Esophagus squamous epithelium (tissue), 5 donors: ENCODE measurements at places on chromosomes 6 and 20.
A peak's percentile ranks its signal among the peaks of the same experiment; 100 is the strongest.

GRCh38 chr6:149863698-149864577 is at the start of gene LRP11:
Gene LRP11, minus strand, starts transcription at chr6:149864359. Its CDS starts 339 bp downstream, at chr6:149864020.
- DNase-seq = peak; percentile 26

DNA sequence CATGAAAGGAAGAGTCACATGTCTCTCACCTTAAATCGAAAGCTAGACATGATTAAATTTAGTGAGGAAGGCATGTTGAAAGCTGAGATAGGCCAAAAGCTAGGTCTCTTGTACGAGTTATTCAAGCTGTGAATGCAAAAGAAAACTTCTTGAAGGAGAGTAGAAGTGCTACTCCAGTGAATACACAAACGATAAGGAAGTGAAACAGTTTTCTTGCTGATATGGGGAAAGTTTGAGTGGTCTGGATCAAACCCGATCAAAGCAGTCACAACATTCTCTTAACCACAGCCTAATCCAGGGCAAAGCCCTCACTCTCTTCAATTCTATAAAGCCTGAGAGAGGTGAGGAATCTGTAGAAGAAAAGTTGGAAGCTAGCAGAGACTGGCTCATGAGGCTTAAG is 1.9 kb upstream of the TPD52L1 start:
- DNase-seq = no peak

DNA sequence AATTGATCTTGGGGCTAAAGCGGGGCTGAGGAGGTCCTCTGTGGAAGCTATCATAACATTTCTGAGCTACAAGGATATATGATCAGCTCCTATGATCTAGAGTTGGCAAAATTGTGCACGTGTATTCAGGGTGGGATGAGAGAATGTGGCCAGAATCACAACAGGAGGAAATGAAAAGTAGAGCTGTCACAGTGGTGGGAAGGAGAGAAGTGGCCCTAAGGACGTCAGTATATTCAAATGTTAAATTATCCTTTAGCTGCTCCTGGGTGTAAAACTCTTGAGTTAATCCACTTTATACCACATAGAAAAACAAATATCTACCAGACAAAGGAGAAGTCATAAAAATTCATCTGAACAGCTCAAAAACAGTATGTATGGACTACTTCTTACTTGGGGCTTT is 14.8 kb upstream of the POPDC3 start:
- DNase-seq = no peak

GRCh38 chr20:57711311-57711712 is 1.5 kb upstream of the PMEPA1 start:
- DNase-seq = no peak

DNA sequence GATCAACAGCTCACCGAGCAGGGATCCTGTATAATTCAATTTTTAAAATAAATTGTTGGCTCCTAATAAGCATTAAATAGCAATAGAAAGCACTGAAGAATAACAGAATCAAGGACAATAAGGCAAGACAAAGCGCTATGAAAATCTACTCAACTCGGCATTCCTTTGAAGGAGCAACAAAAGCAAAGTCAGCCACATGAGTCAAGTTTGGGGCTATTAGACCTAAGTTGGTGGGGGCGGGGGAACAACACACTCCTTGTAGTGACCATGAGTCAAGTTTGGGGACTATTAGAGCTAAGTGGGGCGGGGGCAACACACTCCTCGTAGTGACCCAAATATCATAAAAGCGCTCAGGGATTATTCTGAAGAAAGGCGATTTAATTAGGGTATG is 120.0 kb downstream of the FOXC1 start:
- no peak for DNase-seq

DNA sequence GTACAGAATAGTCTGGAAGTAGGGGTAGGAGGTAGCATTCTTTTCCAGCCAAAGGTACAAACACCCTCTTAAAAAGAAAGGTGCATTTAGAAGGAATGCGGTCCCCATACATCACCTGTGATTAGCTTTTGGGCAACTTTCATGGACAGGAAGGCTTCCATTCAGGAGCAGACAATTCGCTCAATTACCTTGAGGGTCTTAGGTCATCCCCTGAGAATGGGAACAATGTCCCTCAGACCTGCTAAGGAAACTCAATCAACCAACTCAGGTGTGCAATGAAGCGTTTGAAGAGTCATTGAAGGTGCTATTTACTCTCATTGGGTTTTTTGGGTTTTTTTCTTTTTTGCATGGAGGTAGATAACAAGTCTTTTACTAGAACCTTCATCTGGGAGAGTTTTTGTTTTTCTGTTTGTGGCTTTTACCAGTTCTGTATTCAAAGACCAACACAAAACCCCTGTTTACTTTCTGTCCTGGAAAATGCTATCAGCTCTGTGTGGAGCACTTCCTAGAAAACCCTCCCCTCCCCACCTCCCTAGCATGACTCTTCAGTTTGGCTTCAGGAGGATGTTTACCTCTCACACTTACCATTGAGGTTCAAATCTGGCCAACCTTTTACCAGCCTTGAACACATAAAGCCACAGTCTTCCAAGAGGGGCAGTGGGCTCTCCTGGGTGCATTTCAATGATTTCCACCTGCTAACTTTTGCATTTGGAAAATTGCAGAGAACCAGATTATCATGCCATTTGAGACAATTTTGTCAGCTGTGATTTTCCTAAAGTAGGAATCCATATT is 271.2 kb upstream of the PRDM1 start:
- no peak for DNase-seq

GRCh38 chr20:20624914-20625313 is 87.5 kb downstream of the RALGAPA2 start:
- no peak for DNase-seq

GRCh38 chr20:46791722-46792416 is 82.4 kb downstream of the SLC2A10 start:
- DNase-seq = no peak

DNA sequence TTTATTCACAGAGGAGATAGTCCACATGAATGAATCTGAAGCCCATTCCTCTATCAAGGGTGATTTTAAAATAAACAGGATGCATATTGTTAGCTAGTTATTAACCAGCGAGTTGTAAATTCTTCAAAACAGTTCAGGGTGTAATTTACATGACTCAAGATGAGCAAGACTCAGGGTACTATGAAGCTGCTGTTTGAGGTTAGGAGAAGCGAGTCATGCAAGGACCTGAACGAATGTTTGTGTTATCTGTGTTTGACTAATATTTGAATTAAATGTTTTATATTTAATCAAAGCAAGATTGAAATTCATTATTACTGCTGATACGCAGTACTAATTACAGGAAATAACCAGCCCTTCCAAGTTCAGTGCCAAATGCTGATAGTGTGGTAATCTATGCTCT is 191.1 kb downstream of the SAMD5 start:
- DNase-seq = no peak

GRCh38 chr6:89680150-89680549 is 41.6 kb upstream of the LYRM2 start:
- no peak for DNase-seq

GRCh38 chr6:156876302-156876701 is 99.1 kb downstream of the ARID1B start:
- no peak for DNase-seq

- no peak for DNase-seq
Observed at GRCh38 chr20:15199698-15200097, 862.3 kb upstream of the FLRT3 start.

DNA sequence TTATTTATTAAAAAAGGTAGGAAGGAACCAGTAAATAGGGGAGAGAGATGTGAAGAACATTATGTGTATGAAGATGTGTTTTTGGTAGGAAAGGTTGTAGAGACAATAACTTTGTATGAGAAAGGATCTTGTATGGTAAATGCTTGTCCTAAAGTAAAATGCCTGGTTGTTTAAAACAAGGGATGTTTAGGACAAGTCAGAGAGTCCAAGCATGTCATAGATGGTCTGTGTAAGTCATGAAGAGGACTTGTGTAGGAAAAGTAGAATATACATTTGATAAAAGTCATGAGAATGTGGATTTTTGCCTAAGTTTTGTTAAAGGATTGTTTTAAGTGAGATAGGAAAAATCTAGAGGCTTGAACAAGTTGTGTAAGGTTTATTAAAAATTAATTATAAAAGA is 325.1 kb downstream of the CDH26 start:
- no peak for DNase-seq

- DNase-seq = no peak
Observed at GRCh38 chr20:18272451-18272850, 15.9 kb upstream of the ZNF133 start.

- no peak for DNase-seq
Observed at GRCh38 chr6:2749969-2750600, 637 bp downstream of the MYLK4 start.

- DNase-seq = no peak
Observed at GRCh38 chr6:31400467-31401289, 2.7 kb upstream of the MICA start.

DNA sequence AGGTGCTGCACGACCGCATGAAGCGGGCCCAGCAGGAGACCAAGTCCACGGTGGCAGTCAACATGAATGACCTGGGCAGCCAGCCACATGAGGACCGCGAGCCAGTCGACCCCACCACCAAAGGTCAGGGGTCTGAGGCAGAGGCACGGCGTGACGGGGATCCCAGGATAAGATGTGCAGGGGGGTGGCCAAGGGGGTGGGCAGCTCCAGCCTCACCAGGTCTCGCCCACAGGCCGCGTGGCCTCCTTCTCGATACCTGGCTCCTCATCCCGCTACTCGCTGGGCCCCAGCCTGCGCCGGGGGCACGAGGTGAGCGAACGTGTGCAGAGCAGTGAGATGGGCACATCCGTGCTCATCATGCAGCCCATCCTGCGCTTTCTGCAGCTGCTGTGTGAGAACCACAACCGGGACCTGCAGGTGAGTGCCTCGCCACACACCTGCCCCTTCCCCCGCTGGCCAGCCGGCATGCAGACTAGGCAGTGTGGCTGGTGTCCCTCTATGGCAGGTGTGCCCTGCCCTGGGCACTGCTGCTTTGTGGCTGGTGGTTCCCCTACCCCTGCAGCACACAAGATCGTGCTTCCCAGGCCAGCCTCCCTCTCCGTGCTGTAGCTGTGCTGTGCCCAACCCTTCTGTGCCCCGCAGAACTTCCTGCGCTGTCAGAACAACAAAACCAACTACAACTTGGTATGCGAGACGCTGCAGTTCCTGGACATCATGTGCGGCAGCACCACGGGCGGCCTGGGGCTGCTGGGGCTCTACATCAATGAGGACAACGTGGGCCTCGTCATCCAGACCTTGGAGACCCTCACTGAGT is 25.9 kb downstream of the UQCC2 start:
- no peak for DNase-seq

GRCh38 chr6:41531016-41531415 is 15.2 kb upstream of the FOXP4 start:
- DNase-seq = no peak

- DNase-seq = no peak
Observed at GRCh38 chr6:111581957-111582356, 23.7 kb downstream of the TRAF3IP2 start.

- no peak for DNase-seq
Observed at GRCh38 chr6:56757588-56757984, 114.9 kb upstream of the DST start.

GRCh38 chr6:11950109-11950508 is 62.0 kb upstream of the HIVEP1 start:
- no peak for DNase-seq

DNA sequence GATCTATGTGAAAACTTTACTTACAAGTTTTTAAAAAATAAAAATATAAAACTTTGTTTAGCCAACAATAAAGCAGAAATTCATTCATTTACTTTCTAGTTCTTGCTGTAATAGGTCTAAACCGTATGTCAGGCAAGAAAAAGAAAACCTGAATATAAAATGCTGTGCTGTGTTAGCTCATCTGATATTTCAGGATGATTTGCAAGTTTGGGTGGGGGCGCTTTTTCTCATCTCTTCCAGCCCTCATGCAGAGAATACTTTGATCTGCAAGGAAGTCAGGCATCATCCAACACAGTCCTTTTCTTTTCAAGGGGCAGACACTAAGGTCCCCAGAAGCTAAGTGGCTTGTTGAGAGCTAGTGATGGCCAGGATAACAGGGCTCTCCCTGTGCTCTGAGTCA is 153.2 kb downstream of the TBC1D7 start:
- no peak for DNase-seq

DNA sequence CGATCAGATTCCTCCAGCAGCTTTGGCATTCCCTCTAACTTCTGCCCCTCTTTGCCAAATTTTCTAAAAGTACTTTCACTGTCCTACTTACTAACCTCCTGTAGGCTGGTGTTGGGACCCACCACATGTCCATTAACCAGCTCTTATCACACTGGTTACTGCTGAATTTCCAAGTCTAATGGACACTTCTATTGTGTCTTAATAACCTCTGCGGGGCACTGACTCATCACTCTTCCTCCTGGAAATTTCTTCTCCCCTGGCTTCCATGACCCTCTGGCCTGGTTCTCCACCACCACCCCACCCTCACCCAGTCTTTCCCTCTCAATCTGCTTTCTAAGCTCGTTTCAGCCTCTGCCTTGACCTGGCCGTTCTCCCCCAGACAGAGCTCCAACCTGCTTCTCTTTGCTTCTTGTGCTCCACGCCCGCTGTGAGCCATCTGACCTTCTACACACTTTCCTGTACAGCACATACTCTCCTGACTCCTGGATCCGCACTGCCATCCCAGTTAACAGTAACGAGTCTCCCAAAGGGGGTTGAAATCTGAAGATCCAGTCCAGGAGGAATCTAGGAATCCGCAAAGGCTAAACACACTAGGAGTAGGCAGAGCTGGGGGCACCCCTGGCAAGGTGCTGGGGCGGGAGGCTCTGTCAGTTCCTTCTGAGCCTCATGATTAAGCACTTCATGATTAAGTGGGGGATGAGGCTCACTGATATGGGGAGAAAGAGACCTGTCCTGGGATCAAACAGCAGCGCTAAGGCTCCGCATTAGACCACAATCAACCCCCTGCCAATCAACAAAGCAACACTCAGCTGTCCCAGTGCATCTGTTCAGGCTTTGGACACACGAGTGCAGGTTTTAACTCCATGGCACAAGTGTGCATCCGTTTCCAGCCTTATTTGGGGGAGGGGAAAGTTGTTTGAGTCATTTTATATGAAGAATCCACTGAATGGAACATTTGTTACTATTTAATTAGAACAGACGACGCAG is 146.3 kb downstream of the LY86 start:
- no peak for DNase-seq

- no peak for DNase-seq
Observed at GRCh38 chr6:53724501-53724900, 58.9 kb upstream of the KLHL31 start.

DNA sequence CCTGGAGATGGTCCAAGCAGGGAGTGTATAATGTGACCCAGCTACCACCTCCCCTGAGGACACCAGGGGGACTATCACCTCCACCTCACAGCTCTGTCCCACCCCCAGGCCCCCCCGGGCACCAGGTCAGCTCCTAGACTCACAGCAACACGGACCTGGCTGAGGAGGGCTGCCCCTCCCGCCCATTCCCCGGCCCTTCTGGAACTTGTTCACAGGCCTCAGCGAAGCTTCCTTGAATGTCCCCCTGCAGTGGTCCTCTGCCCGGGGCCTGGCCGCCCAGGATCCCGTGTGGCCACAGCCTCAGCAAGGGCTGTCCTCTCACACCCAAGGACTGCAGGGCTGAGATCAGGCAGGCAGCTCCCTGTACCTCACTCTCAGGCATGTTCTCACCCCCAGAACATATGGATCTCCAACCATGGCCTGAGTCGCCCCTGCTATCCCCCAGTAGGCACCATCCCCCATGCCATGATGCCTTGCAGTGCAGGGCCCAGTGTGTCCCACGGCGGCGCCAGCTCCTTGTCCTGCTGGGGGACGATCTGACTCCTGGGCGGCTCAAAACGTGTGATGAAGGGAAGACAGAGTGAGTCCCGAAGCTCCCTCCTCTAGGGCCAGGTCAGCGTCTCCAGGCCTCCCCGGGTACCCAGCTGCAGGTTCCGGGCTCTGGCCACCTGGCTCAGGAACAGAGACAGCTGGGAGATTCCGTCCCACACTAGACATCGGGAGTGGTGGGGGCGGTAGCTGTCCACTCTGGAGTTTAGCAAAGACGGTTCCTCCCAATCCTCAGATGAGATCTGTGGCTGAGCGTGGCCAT is 158.4 kb downstream of the TAF4 start:
- no peak for DNase-seq
